ENCODE measurements at places on chromosomes 4 and X. TPM values are rescaled to one million over a fixed set of nuclear protein-coding genes. Genes with fewer than 3 reads are reported as not detected.

The GYPB gene
- total RNA-seq = not detected

The NSD2 gene
- total RNA-seq = 27.1 TPM

The HOPX gene
- total RNA-seq = 405 TPM

The SULT1E1 gene
- 198 TPM for total RNA-seq

The MAP7D2 gene
- total RNA-seq = 6.3 TPM

The TMSB15C gene
- total RNA-seq = 0.25 TPM

The XPNPEP2 gene
- 0.83 TPM for total RNA-seq

The MAGEA2B gene
- total RNA-seq = not detected

The FRMD7 gene
- total RNA-seq = not detected

The XG gene
- 17.7 TPM for total RNA-seq

The CXCL11 gene
- total RNA-seq = not detected

GRCh38 chr4:158169931-158170690 is 2.7 kb downstream of the GASK1B start:
- DNase-seq = no peak

DNA sequence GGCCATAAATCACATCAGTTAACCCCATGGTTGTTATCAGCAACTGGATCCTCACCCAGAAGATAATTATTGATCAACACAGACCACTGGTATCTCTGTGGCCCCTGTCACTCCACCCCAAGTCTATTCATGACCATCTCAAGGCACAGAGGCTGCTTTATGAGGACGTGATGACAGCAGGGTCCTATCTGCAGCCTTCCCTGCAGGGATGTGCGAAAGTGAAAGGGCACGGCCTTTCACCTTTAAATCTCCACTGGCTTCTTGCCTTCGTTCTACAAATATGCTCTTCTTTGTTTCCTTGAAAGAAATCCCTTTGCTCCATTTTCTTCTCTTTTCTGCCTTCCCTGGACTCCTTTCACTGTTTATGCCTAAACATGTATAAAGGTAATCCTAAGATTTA is 170.6 kb upstream of the EDNRA start:
- DNase-seq = no peak

- no peak for DNase-seq
These were observed 168.4 kb upstream of the AMOT start for GRCh38 chrX:113009029-113009428.

DNA sequence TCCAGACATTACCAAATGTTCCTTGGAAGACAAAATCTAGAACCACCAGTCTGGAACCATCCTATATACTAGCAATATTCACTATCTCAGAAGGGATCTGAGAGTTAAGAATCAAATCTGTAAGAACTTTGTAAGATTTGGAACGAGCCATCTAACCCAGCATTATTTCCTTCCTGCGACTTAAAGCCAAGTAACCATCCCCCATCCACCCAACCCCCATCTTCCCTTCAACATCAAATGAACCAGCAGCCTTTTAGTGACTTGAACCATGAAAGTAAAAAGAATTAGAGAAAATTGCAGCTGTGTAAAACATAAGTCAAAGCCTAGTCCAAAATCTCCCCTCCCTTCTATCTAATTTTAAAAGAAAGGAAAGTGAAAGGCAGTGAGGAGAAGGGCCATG is 15.6 kb downstream of the RBM47 start:
- DNase-seq = no peak

- DNase-seq = no peak
These were observed 70.6 kb upstream of the ANK2 start for GRCh38 chr4:112978691-112979472.

GRCh38 chr4:20839957-20840356 is 139.7 kb downstream of the PACRGL start:
- DNase-seq = no peak

GRCh38 chr4:42460043-42460442 is 62.8 kb downstream of the SHISA3 start:
- no peak for DNase-seq

GRCh38 chr4:145487631-145488030 is 6.0 kb downstream of the SMAD1 start:
- DNase-seq = no peak

DNA sequence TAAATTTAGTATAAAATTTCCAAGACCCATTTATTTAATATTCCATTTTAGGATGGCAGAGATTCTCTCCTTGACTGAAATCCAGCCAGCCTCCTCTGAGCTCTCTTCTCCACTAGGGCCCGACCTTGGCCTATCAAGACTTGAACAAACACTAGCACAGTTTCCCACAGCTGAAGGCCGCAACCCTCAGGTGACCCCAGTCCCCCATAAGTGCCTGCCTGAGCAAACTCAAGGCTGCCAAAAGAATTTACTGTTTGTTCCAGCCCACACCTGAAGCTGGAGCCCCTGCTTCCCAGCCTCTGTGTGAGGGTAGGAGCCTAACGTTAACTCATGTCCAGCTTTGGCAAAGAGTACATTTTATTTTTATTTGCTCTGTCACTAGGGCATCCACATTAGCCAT is 629.0 kb upstream of the ZFP42 start:
- DNase-seq = no peak

- no peak for DNase-seq
These were observed 123.4 kb downstream of the SPCS3 start for GRCh38 chr4:176443117-176443516.

- DNase-seq = no peak
These were observed 24.9 kb upstream of the RNF150 start for GRCh38 chr4:141158219-141158618.

GRCh38 chr4:4787421-4787820 is 72.0 kb upstream of the MSX1 start:
- DNase-seq = no peak

- DNase-seq = no peak
These were observed 53.8 kb downstream of the ARHGAP6 start for GRCh38 chrX:11611965-11612364.

GRCh38 chrX:45806410-45807121 is 605.9 kb upstream of the DIPK2B start:
- DNase-seq = no peak

DNA sequence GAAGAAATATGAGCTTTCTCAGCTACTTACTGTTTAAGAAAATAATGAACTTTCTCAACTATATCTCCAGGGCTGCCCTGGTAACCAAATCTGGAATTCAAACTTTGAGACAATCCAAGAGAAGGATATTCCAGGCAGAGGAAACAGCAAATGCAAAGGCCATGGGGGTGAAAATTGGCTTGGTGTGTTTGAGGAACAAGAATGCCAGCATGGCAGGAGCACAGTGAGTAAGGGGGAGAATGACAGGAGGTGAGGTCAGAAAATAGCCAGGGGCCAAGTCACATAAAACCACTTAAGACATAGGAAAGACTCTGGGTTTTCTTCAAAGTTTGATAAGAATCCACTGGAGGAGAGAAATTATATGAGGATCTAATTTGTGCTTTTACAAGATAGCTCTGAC is 27.2 kb upstream of the BTC start:
- no peak for DNase-seq

GRCh38 chr4:114116861-114117260 is 137.4 kb upstream of the ARSJ start:
- no peak for DNase-seq

DNA sequence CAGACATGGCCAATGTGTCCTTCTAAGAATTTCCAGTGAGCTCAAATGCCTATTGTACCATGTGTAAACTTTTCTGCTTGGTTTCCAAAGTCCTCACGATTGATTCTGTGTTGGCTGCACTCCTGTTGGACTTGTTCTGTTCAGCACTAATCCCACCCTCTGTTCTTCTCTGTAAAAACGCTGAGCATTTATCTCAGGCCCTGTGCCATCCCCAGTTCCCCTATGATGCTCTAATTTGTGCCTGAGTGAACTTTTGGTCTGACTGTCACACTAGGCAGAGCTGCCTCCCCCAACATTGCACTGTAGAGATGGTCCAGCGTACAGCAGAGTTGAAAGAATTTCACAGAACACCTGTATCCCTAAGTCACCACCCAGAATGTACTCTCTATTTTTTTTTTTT is 76.1 kb upstream of the STS start:
- no peak for DNase-seq

DNA sequence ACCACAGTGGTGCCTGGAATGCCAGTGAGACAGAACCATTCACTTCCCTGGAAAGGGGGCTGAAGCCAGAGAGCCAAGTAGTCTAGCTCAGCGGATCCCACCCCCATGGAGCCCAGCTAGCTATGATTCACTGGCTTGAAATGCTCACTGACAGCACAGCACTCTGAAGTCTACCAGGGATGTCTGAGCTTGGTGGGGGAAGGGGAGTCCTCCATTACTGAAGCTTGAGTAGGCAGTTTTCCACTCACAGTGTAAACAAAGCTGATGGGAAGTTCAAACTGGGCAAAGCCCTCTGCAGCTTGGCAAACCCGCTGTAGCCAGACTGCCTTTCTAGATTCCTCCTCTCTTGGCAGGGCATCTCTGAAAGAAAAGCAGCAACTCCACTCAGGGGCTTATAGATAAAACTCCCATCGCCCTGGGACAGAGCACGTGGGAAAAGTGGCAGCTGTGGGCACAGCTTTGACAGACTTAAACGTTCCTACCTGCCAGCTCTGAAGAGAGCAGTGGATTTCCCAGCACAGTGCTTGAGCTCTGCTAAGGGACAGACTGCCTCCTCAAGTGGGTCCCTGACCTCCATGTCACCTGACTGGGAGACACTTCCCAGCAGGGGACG is 32.0 kb downstream of the NAP1L2 start:
- DNase-seq = no peak

DNA sequence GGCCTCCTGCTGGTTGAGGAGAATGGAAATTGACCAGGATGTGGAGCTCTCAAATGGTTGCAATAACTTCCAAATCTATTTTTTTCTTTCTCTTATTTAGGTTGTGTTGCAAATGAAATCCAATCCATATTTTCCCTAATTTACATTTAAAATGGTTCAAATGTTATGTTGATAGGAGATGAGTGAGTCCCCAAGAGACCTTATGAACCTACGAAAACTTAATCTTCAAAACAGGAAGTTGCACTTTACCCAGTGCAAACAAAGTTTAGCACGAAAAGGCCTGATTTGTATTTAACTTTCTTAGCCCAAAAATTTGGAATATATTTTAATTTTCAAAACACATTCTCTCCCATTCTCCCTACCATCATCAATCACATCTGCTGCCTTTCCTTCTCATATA is 59.3 kb upstream of the NDP start:
- DNase-seq = no peak

DNA sequence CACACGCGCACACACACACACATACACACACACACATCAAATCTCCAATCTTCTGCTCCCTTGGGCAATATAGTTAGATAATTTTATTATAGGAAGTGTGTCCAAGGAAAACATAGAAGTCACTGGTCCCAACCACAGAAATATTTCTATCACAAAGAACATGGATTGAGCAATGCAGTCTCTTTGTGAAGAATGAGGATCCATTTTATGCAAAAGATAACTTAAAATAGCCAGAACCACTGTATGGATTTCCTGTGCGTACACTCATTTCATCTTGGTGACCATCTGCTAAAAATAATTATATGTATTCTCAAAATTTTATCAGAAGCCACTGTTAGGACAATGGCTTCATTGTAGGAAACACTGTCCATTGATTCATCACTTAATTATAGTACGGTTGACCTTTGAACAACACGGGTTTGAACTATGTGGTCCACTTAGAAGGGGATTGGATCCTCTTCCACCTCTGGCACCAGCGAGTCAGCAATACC is 169.6 kb upstream of the MXRA5 start:
- DNase-seq = no peak

DNA sequence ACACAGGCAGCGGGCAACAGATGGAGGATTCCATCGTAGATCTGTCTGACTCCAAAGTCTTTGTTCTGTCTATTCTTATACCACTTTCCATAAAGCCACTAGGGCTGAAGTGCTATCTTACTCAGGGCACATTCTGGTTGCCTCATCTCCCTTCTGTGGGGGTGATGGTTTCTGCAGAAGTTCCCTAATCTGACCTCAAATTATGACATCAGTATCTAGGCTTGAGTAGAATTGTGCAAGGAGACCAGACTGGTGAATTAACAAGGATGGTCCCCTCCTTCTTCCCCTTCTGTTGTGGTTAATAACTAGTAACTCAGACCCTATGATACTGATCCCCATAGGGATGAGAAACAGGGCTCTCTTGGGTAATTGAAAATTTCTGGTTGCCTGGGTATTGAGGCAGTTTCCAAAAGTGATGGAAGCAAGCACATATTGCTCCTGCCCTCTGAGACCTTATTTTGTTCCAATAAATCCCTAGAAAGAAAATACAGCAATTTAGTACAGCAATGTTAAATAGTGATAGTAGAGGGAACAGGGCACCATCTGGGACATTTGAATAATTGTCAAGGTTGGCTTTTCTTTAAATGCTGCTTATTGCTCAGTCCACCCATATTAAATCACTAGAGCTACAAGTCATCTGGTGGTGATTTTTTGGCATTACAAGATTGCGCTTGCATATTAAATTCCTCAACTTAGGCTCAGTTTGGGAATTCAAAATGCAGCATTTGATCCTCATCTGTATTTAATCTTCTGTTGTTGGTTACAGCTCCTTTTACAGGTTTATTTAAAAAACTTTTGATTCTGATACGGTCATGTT is 57.3 kb upstream of the AP1S2 start:
- no peak for DNase-seq

GRCh38 chrX:16223385-16223784 is 56.1 kb downstream of the MAGEB17 start:
- no peak for DNase-seq

GRCh38 chr4:78661921-78662521 is 110.5 kb downstream of the ANXA3 start:
- DNase-seq = no peak

DNA sequence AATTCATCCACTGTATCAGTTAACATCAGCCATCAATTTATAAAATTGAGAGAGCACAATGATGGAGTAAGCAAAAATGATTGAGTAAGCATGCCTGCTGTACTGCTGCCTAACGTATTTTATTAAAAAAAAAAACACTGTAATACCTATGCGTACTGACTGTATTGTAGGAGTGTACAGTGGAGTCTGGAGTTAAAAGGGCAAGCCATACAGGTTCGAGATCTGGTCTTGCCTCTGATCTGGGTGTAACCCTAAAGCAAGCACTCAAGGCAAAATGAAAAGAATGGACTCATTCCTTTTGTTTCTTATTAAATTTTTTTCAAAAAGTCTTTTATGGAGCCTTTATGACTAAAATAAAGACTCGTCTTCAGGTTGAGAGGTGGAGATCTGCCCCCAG is 894.2 kb upstream of the INTU start:
- no peak for DNase-seq

DNA sequence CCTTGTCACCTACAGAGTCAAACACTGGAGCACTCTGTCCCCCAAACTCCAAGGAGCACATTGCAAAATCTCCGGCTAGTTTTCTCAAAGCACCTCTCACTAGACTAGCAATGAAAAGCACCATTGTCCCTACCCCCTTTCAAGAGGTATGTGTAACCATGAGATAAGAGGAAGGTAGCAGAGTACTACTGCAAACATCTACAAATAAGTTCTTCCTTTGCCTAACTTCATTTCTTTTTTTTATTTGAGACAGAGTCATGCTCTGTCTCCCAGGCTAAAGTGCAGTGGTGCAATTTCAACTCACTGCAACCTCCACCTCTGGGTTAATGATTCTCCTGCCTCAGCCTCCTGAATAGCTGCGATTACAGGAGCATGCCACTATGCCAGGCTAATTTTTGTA is 17.7 kb downstream of the PPP4R3C start:
- no peak for DNase-seq

GRCh38 chrX:130896802-130897501 is 6.1 kb downstream of the ENOX2 start:
- DNase-seq = no peak

GRCh38 chr4:84887824-84888223 is 78.7 kb downstream of the WDFY3 start:
- no peak for DNase-seq

GRCh38 chr4:1753294-1753696 is 32.0 kb downstream of the TACC3 start:
- no peak for DNase-seq

Data from suprapubic skin (tissue), 4 donors.